ENCODE measurements at places on chromosomes 5 and 9.

DNA sequence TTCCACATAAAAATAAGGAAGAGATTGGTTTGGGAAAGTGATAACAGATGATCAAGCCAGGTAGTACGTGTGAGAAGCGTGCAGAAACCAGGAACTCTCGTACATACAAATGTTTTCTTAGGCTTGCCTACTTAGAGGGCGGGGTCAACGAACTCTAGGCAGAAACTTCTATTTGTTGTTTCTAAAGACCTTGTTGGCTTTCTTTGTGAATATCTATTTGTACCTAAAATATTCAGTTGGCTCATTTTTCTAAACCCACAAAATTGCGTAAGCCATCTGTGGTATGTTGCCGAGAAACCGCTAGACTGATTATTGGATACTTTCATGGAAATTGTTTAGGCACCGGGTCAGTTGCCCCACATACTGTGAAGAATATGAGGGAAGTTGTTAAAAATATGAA lies 458.5 kb downstream of the MAT2B start:
- no peak for DNase-seq

GRCh38 chr5:156670615-156671014 lies 179.5 kb upstream of the PPP1R2B start:
- DNase-seq: no peak

GRCh38 chr9:33329979-33330378 lies 39.7 kb downstream of the NFX1 start:
- DNase-seq: no peak

GRCh38 chr9:4507306-4508130 lies 17.2 kb downstream of the SLC1A1 start:
- DNase-seq: no peak

- DNase-seq: no peak
Observed at GRCh38 chr5:148880696-148881095, 54.3 kb downstream of the ADRB2 start.

GRCh38 chr5:1594357-1595106 lies 70.8 kb upstream of the LPCAT1 start:
- peak; percentile 84 for DNase-seq

GRCh38 chr5:131417240-131417869 lies 153.5 kb downstream of the CDC42SE2 start:
- peak; percentile 81 for DNase-seq

DNA sequence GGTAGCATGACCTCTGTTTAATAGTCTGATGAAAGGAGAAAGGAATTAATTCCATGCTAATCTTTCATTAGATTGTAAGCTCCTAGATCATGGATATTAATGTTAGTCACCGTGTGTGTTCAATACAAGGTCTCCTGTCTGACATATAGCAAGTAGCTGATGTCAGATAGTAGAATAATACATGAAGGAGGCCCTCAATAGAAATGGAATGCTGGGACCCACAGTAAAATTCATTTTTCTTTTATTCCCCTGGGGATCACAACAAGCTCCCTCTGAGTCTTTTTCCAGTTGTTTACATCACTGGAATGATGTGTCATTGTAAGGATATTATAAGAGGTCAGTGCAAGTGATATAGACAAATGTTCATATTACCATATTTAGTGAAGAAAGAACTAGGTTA lies 240.3 kb upstream of the TRPC7 start:
- DNase-seq: no peak

GRCh38 chr5:80917631-80918030 lies 42.5 kb upstream of the RASGRF2 start:
- DNase-seq: no peak

GRCh38 chr9:134600371-134600770 lies 41.2 kb upstream of the COL5A1 start:
- DNase-seq: no peak

DNA sequence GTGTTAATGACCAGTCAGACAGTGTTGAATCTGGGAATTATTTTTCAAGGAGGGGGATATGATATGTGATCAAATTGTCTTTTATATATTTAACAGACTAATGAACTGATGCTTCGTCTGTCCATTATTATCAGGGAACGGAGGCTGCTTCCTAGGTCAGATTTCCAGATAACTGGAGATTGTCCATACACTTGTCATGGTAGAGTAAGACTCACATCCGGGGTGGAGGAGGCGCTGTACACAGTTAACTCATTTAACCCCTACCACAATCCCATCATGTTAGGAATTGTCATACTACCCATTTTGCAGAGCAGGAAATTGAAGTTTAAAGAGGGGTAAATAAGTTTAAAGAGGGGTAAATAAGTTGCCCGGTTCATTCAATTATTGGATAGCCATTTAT lies 55.9 kb downstream of the ARHGAP26 start:
- DNase-seq: no peak

DNA sequence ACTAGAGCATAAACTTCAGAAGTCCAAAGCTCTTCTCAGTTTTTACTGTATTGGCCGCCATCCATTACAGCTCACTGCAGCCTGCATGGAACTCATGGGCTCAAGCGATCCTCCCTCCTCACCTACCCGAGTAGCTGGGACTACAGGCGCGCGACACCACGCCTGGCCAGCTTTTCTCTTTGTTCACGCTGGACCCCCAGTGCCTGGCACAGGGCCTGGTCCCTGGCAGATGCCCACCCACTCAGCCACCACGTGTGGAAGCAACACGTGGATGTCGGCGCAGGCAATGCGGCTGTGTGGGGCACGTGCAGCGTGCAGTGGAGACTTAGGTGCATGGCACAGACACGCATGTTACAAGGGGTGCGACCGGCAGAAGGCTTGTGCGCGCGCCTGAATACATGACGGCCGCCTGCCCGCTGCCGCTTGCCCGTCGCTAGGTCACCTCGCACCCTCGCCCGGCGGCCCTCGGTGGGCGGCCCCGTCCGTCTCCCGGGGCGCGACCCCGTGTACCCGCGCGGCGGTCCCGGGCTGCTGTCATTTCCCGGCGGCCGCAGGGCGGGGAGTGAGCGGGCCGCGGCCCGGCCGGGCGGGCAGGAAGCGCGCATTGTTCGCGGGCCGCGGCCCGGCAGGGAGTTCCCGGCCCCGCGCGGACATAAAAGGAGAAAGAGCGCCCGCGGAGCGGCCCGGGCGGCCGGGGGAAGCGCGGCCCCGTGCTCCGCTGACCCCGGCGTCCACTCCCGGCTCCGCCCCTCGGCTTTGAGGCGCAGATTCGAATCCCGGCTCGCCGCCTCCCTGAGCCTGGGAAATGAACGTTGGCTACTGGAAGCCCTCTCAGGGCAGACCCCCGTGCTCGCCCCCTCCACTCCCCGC lies 24.1 kb upstream of the PTGS1 start:
- DNase-seq: no peak

DNA sequence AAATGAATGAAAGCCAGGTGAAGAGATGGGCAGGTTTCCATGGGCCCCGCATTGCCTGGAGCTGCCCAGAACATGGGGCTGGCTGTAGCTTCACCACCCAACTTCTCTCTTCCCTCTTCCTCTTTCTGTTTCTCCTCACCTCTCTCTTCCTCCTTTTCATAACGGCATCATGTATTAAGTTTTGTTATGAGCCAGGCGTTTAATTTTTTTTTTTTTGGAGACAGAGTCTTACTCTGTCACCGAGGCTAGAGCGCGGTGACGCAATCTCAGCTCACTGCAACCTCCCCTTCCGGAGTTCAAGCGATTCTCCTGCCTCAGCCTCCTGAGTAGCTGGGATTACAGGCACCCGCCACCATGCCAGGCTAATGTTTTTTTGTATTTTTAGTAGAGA lies 13.0 kb upstream of the SPINK4 start:
- DNase-seq: no peak

- DNase-seq: no peak
Observed at GRCh38 chr9:37302277-37302676, 120.2 kb upstream of the GRHPR start.

DNA sequence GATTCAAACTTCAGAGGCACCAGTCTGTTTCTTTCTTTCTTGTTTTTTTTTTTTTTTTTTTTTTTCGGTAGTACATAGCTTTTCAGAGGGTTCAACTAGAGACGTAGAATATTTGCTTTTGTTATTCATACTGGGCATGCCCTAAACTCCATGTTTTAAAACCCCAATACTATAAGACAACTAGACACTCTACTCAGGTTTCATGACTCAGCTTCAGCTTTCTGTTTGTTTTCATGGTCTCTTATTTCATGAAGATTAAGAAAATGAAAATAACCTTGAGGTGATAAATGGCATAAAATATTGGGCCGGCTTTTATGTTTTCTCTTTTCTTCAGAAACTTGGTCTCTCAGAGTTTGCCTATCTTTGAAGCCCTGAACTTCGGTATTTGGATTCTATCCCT lies 2126.3 kb upstream of the ACO1 start:
- no peak for DNase-seq

- DNase-seq: no peak
Observed at GRCh38 chr9:30201024-30201423, 2183.4 kb upstream of the ACO1 start.

DNA sequence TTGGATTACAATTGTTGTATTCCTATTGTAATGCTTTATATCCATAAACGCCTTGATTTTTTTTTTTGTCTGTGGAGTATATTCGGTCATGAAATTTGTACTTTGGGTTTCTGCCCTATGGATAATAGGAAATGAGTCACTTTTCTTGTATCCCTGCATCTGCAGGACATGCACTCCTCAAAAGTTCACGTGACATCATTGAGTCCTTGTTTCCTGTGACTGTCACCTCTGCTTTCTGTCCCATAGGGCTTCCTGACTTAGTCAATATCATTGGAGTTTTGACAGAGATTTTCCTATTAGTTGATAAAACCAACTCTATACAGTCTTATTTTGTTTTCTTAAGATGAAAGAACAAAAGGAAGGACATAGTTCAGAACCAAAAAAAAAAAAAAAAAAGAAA lies 356.3 kb downstream of the MAT2B start:
- DNase-seq: no peak

DNA sequence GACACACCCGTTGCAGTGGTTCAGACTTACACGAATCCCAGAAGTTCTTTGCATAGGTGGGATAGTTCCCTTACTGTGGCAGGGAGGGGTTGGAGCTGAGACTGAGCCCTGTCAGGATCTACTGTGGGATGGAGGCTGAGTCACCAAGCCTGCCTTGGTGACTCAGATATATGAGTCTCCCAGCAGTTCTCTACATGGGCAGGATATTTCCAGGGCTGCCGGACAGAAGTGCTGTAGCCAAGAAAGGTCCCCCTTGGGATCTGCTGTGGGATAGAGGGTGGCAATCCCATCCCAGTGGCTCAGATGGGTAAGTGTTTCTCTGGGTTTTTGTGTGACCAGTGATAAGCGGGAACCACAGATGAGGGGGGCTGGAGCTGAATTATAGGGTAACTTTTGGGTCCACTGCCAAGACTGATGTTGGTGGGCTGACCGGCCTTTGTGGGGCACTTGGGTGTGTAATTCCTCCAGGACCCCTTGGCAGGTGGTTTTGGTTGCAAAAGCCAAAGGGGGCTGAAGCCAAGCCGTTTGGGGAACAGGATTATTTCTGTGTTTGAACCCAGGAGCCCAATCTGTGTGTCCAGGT lies 18.7 kb downstream of the XRCC4 start:
- DNase-seq: no peak

GRCh38 chr5:154084062-154084639 lies 45.4 kb downstream of the MFAP3 start:
- DNase-seq: no peak

- DNase-seq: no peak
Observed at GRCh38 chr5:139064613-139065012, 133.6 kb downstream of the SIL1 start.

- no peak for DNase-seq
Observed at GRCh38 chr9:135890190-135891026, 16.9 kb downstream of the CAMSAP1 start.
